Activated T-helper 1 cell treated with anti-CD3 and anti-CD28 coated beads, Interleukin-12 subunit alpha, Interleukin-12 subunit beta, Interleukin-2, Interleukin-4 antibody, amounts not matched to agents 30 ng/mL and 10 ng/mL and 1 ng/mL, durations not matched to agents 14 hours and 24 hours and 36 hours (primary cell): ENCODE measurements at places on chromosomes 4 and X.

- H3K27ac ChIP-seq, result no peak overlapping the region
- H3K36me3 ChIP-seq, result peaks cover 1% of the 10 kb centered on the region
- peaks cover 9% of the 10 kb centered on the region for H3K4me1 ChIP-seq
- H3K27me3 ChIP-seq, result peaks cover 7% of the 10 kb centered on the region
- no peak overlapping the region for H3K4me3 ChIP-seq
Observed at GRCh38 chr4:152264106-152264505, 271.8 kb downstream of the FBXW7 start.

DNA sequence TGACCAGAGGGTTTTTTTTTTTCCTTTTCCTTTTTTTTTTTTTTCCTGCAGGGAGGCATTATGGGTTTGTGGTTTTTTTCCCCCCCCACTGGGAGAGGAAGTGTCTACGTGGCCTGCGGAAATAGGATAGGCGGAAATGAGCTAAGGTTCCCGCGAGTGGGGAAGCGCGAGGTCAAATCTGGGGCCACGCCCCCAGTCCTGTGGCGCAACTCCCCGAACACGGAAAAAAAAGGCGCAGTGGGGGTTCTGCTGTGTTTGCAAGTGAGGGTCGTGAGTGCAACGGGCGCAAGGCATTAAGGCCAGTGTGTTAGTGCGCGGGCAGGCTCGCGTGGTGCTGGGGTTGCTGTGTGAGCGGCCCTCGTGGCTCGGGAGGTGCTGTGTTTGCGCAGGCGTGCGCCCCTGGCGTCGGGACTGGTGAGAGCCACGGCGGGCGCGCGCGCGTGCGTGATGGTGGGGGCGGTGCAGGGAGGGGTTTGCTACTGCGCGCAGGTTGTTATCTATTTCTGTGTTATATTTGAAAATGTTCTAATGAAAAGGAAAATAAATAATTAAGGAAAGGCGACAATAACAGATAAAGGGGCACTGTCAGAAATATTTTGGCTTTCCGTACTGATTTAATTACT, 685 bp upstream of the MORF4L2 start:
- H3K36me3 ChIP-seq, result peaks cover 14% of the 10 kb centered on the region
- peak; percentile 79 for DNase-seq
- no peaks in the 10 kb centered on the region for H3K27me3 ChIP-seq
- peaks cover 11% of the 10 kb centered on the region for H3K4me1 ChIP-seq
- no peak overlapping the region for H3K4me3 ChIP-seq

GRCh38 chrX:13764281-13764680, 29.7 kb downstream of the OFD1 start:
- peaks cover 6% of the 10 kb centered on the region for H3K4me1 ChIP-seq
- peaks cover 44% of the 10 kb centered on the region for H3K36me3 ChIP-seq
- H3K4me3 ChIP-seq, result no peak overlapping the region
- H3K27me3 ChIP-seq, result no peaks in the 10 kb centered on the region

- DNase-seq, result no peak
- no peaks in the 10 kb centered on the region for H3K27me3 ChIP-seq
Observed at GRCh38 chrX:7164174-7164573, 16.2 kb upstream of the PUDP start.

DNA sequence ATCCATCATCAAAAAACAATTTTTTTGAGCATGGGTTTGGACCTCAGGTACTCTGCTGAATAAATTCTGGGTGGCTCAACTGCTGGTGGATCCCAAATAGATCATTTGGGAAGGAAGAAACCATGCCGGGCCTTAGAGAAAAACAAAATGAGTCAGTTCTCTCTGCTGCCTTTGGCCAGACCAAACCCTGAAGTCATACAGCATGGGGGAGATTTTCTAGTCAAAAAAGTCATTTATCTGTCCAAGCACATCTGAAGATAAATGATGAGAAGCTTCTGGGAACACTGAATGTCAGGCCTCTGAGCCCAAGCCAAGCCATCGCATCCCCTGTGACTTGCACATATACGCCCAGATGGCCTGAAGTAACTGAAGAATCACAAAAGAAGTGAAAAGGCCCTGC, 261.4 kb downstream of the DHX15 start:
- no peak overlapping the region for H3K4me3 ChIP-seq
- no peak for DNase-seq
- peaks cover 3% of the 10 kb centered on the region for H3K27me3 ChIP-seq
- no peaks in the 10 kb centered on the region for H3K4me1 ChIP-seq

- no peaks in the 10 kb centered on the region for H3K4me1 ChIP-seq
- no peak for DNase-seq
- no peaks in the 10 kb centered on the region for H3K27me3 ChIP-seq
- no peaks in the 10 kb centered on the region for H3K36me3 ChIP-seq
Observed at GRCh38 chr4:130368668-130369067, 1272.7 kb downstream of the C4orf33 start.
